Stimulated activated CD8-positive, alpha-beta memory T cell treated with anti-CD3 and anti-CD28 coated beads, Interleukin-2, amount 100 ng/mL, for 1 hour (primary cell): ENCODE measurements at places on chromosomes 5 and 9.

GRCh38 chr5:158482125-158482524 is 617.6 kb downstream of the EBF1 start:
- DNase-seq: no peak

DNA sequence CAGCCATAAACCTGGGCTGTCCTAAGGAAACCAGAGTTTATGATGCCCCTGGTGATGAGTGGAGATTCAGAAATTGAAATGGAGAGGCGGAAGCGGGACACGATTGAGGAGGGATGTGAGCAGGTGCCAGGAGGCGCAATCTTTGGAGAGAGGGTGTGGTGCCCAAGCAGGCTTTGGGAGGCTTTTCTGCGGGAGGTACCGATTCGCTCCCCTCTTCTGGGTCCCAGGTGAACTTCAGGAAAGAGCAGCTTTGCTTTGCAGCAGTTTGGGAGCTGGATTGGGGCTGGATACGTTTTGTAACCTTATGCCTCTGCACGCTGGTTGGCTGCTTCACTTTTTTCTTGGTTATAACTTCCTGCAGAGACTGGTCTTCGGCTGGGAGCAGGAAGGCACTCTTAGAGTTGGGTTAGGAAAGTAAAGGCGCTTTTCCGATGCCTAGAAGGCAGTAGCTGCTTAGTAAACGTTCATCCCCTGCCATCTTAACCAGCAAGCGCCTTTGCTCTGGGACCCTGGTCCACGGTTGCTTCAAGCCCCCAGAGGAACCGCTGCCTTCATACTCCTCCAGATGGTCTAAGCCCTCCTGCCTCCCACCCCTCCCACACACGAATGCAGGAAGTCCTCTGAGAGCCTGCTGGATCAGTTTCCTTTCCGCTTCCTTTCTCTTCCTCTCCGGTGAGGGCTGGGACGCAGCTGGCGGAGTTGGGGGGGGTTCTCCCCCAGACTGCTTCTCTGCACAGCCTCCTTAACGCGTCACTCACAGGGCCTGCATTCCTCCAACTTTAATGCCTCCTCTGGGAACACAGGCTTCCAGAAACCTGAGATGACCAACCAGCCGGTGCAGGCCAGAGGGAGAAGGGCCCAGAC is 15.2 kb upstream of the NEK6 start:
- no peak for DNase-seq

GRCh38 chr5:36521838-36522745 is 84.3 kb upstream of the SLC1A3 start:
- DNase-seq: no peak

- no peak for DNase-seq
Measured at GRCh38 chr5:45038366-45038987, 229.7 kb downstream of the MRPS30 start.

- no peak for DNase-seq
Measured at GRCh38 chr9:133990366-133991213, 1.5 kb downstream of the VAV2 start.

DNA sequence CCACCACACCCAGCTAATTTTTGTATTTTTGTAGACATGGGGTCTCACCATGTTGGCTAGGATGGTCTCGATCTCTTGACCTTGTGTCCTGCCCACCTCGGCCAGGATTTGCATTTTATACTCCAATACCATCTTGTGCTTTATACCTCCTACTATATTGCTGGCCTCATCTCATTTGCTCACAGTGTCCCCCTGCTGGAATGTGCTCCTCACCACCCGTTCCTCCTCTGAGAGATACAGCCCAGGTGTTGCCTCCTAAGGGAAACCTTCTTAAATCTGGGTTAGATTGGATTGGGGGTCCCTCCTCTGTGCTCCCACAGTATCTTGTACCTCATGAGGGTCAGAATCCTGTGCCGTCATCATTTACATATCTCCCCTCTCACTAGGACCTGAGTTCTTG is 131.7 kb downstream of the PAPPA start:
- DNase-seq: no peak

DNA sequence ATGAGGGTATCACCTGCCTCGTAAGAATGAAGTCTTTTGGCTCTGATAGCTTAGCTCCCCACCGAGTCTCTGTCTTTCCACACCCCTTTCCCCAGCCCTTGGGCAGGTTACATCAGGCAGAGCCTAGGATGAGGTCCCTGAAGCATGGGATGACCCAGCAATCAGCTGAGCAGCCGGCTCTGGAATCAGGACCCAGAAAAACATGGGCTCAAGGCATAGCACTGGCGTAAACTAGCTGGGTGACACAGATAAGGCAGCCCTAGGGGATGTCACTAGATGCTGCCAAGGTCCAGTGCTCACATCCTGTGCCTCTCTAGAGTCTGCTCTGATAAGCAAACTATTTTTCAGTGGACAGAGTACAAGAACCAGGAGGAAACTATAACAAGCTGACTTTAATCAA is 26.6 kb downstream of the IDNK start:
- DNase-seq: no peak

DNA sequence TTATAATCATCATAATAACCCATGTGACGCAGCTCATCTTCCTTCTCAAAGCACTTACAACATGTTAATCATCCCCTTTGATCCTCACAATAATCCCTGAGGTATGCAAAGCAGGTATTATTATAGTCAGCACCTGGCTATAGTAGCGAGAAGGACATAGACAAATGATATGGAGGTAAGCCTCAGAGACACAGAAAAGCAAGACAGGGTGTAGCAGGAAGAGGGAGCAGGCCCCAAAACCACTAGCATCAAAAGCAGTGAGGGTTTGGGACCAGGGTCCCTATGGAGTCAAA is 139.2 kb upstream of the SLC30A5 start:
- no peak for DNase-seq

DNA sequence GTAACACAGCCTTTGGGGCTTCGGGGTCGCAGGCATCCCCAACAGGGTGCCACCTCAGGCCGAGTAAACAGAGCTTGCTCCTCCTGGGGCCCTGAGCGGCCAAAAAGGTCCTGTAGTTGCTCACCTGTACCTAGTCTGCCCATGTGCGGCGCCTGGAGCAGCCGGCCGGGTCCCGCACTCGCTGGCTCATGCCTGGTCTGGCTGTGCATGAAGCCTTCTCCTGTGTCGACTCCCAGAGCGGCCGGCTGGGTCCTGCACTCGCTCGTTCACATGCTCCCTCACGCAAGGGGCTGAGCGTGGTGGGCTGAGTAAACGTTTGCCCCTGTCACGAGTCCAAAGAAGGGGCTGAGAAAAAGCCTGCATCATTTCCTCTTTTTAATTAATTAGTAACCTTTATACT is 162.4 kb upstream of the TUT7 start:
- no peak for DNase-seq

- DNase-seq: no peak
Measured at GRCh38 chr5:43192558-43193180, 644 bp downstream of the NIM1K start.

GRCh38 chr5:125450771-125451170 is 704.3 kb upstream of the ZNF608 start:
- DNase-seq: no peak

GRCh38 chr5:107474716-107475489 is 195.8 kb downstream of the EFNA5 start:
- no peak for DNase-seq

DNA sequence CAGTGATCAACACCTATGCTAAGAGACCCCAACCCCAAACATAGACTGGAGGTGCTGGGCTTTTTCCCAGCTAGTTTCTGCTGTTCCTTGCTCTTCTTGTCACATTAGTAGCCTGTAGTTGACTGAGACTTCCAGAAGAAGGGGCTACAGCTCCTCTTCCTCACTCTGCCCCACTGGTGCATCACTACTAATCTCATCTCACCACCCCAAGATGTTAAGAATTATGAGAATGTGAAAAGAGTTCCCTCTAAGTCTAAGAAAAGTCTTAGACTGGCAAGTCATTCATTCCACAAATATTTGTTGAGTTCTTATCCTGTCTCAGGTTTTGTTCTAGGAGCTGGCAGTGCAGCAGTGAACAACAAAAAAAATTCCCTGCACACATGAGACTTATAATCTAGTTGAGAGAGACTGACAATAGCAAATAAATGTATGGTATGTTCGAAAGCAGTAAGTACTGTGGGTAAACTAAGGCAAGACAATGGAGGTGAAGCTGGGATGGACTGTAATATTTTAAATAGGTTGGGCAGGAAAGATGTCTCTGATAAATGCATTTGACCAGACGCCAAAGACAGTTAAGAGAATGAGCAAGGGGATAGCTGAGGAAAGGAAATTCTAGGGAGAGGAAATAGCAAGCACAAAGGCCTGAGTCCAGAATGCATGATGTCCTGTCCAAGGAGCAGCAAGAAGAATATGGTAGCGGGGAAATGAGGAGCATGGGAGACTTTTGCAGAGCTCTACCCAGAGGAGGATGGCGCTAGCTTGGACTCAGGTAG is 92.3 kb downstream of the PTCD2 start:
- DNase-seq: no peak

GRCh38 chr9:98665501-98665900 is 43.2 kb downstream of the GABBR2 start:
- no peak for DNase-seq

GRCh38 chr9:14488421-14489190 is 174.7 kb upstream of the NFIB start:
- no peak for DNase-seq

DNA sequence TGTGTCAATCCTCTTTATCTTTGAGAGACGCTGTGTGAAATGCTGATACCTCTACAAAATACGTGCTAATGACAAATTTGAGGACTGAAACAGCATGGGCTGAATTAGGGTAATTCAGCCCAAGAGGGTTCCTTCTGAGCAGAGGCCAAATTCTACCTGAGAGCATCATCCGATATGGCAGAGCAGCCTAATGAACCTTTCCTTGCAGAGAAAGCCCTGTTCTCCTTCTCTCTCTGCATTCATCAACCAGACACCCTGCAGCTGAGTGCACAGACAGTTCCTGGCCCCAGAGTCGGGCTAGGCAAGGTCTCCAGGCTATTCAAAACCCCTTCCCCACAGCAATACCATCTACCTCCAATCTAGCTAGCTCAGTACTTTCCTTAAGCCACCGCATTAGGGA is 77.9 kb downstream of the TRIM32 start:
- DNase-seq: no peak

DNA sequence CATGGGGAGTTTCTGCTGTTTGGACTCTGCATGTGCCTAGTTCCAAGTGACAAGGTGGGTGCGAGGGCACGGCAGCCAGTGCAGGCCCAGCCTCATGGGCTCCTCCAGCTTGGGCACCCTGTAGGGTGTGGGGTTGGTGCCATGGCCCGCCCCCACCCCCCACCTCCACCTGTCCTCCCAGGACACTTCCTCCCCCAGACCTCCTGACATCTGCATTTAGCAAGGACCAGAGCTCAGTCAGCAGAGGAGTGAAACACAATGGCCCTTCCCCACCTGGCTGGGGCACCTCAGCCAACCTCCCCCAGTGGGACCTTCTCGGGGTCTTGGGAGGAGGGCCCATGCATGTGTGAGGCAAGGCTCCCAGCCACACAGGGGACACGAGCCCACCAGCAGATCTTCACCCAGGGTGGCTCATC is 1.9 kb upstream of the NKD2 start:
- DNase-seq: no peak

GRCh38 chr9:91261417-91261816 is 100.3 kb downstream of the AUH start:
- no peak for DNase-seq

DNA sequence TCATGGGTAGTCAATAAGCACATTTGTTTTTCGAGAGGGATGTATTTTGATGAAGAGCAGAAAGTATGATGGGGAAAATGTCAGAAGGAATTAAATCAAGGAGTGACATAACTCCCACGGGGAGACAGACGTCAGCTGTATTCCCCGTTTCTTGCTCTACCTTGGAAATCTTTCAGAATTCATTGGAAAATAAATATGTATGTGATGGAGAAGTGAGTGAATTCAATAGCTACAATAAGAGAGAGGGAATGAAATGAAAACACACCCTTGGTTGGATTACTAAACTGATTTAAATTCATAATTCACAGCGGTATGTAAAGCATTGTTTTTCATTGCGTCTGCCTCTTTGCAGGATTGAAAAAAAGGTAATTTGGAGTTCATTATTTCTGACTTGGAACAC is 209.7 kb upstream of the KLF4 start:
- no peak for DNase-seq

- DNase-seq: no peak
Measured at GRCh38 chr9:101326501-101326900, 58.3 kb downstream of the BAAT start.

DNA sequence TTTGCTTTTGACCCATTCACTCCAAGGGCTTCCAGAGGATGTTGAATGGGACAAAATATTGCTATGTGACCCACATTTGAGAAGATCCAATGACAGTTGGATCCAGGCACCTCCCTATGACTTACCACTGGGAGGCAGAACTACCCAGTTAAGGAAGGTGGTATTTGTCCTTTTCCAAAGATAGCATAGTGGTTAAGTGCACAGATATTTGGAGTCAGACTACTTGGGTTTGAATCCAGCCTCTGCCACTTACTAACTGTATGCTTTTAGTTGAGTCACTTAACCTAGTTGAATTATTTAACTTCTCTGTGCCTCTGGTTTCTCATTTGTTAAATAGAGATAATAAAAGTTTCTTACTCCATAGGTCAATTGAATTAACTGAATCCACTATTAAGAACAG is 74.5 kb upstream of the PALM2AKAP2 start:
- DNase-seq: no peak

DNA sequence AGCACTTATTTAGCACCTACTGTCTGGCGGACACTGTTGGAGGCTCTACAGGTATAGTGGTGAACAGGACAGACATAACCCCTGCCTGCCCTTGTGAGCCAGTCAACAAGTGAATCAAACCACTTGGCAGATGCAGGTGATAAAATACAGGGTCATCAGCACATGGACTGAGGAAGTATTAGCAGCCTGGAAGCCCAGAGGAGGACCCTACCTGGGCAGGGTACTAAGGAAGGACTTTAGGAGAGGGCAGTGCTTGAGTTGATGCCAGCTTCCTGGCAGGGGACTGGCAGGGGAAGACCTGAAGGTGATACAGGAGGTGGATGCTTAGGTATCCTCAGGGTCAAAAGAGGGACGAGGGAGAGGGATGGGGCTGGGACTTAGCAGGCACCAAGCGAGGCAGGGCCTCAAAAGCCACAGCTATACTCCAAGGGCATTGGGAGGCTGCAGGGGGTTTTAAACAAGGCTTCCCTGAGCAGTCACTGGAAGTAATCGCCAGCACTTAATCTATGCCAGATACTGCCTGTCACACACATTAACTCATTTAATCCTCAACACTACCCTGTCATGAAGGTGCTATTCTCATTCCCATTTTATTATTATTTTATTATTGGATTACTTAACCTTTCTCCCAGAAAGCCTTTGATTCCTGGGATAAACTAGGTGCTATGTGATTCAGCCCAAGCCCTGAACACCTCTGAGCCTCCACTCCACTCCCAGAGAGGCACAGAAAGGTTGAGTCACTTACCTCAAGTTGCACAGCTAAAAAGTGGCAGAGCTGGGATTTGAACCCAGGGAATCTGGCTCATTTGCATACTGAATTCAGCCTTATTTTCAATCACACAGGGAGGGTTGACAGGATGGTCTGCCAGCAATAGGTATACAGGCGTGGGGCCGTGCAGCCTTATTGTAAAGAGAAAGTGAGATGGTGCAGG is 63.8 kb upstream of the ORM1 start:
- DNase-seq: no peak
